ENCODE measurements at places on chromosomes 4 and X.

- DNase-seq, result peak; percentile 84
Observed at GRCh38 chr4:183960046-183960420, 54.9 kb downstream of the STOX2 start.

- DNase-seq, result no peak
Observed at GRCh38 chr4:48379587-48380180, 38.4 kb downstream of the SLAIN2 start.

DNA sequence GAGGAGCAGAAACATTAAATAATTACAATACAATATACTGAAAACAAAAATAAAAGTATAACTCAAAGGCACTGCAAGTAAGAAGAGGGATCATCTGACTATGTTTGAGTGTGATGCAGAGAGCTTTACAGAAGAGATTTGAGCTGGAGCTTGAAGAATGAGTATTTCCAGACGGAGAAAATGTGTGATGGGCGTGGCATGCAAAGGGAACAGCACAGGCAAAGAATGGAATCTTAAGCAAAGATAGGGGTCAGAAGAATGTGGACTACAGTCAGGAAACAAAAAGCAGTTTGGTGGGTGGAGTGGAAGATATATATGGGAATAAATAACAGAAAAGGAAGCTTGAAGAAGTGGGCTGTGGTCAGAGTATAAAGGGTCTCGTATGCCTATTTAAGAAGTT lies 45.5 kb downstream of the OPHN1 start:
- no peak for DNase-seq

DNA sequence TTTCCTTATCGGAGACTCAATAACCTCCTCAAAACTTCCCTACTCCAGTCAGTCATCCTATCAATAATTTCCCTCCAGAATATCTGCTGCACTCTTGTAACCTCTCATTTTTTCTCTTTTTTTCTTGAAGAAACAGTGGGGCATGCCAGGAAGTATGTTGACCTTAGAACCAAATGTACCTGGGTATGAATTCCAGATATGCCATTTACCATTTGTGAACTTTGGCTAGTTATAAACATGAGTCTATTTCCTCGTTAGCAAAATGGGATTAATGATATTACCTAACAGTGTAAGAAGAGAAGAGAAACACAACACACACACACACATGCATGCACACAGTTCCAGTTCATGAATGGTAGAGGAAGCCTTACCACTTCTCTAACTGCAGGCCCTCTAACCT lies 578.2 kb downstream of the FAM133A start:
- DNase-seq, result no peak

- DNase-seq, result no peak
Observed at GRCh38 chrX:138886769-138887168, 175.3 kb upstream of the FGF13 start.

DNA sequence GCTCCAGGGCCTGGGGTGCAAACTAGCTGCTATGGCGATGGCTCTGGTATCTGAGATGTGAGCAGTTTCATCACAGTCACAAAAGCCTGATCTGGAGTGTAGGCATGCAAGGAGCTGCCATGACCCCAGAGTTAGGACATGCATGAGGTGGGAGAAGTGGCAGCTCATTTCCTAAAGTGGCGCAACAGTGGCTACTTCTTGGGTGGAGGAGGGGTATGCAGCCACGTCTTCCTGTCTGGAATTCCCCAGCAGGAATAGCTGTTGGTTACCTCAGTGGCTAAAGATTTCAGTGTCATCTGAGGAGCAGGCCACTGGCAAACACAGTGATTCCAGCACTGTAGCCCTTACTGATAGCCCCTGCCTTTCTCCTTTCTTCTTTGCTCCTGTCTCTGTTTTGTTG lies 1382.5 kb downstream of the C4orf33 start:
- no peak for DNase-seq

DNA sequence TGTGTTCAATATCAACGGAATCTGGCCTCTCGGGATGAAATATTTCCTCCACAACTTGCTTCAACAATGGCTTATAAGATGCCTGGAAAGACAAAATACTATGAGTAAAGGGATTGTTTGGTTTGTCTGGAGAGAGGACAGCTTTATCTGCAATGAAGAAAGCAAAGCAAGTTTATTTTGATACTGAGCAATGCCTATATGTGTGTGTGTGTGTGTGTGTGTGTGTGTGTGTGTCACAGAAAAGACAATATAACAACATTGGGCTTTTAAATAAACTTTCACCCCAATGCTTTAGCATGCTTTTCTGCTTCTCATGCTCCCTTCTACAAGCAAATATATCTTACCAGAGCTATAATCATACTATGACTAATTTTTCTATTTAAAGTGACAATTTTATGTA lies 45.4 kb downstream of the RASL11B start:
- no peak for DNase-seq

DNA sequence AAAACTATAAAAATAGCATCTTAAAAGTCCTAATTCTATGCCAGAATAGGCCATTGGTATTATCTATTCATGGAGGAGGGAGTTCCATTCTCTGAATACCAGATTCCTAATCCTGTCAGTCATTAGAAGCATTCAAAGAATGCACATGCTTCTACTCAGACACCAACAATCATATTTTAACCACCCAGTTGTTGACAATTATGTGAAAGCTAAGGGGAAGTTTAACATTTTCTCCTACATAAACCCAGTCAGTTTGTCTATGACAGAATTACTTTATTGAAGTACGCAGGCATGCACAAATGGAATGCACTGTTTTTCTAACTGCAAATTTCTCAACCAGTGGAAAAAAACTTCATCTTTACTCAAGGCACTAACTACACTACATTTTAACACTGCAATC lies 69.6 kb upstream of the MTNR1A start:
- DNase-seq, result no peak

- no peak for DNase-seq
Observed at GRCh38 chrX:37759351-37759750, 20.5 kb upstream of the CYBB start.

DNA sequence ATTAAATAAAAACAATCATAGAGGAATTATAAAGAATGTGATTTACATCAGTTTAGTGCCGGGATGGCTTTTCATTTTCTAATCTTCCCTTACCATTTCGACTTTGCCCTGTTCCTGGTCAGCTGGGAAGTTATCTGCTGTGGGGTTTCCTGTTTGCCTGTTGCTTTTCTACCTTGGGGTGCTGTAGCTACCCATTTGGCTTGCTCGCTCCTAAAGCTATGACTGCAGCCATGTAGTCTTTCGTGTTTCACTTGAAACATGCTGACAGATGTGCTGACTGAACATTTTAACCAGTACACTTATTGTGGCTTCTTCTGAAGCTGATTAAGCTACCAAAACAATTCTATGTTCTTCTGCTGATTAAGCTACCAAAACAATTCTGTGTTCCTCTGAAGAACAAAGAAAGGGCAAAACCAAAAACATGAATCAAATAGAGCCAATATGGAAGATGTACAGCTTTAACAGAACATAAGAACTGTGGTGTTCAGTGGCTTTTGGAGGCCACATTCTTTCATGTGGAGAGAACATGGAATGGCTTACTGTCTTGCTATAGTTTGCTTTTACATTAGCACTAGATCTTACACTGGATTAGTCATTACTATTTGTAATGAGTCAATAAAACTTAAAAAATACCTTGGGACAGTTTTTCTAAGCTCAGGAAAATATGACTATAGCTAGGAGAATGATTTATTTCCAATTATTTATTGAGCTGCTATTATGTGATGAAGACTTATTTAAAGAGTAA lies 440.4 kb downstream of the SPRY1 start:
- DNase-seq, result no peak

Data from NCI-H1417 treated with DMSO at 0.1 percent for 48 hours (cell line).